Left renal pelvis (tissue), 4 donors: ENCODE measurements at places on chromosomes 2 and 18.
A peak's percentile ranks its signal among the peaks of the same experiment; 100 is the strongest.

GRCh38 chr2:148899638-148900318, 24.8 kb downstream of the KIF5C start:
- no peak for DNase-seq

DNA sequence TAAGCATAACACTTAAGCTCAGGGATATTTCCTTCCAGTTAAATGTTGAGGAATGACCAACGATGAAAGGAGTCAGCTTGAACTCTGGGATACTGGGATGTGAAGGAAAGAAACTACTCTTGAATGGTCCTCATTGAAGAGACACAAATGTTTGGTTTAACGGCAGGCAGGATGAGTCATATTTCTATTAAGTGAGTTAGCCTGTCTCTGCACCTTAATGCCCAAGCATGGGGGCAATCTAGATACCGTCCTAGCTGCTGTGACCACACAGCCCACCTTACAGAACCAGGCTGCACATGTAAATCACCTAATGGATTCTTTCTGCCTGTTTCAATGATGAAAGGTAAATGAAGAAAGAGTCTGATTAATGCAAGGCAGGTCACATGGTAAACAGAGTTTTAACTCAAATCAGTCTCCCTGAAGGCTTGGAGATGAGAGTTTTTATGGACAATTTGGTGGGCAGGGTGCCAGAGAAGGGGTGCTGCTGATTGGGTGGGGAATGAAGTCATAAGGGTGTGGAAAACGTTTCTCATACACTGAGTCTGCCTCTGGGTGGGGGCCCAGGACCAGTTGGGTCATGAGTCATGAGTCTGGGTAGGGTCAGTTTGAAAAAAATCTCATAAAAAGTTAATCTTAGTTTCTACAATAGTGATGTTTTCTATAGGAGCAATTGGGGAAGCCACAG, 144.6 kb upstream of the MMADHC start:
- DNase-seq: no peak

DNA sequence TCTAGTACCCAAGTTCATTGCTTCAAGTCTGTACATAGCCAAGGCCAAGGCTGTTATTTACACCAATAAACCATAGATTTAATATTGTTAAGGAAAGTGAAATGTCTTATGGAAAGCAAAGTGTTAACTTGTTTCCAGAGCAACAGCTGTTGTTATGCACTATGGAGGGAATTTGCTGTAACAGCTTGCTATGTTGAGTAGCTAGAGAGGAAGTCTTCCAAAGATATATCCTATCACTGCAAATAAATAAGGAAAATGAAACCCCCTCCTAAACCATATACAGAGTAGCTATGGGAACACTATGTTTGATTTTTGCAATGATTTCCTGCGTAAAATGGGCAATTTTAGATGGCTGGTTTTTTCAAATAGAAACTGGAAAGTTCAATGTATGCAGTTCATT, 21.1 kb downstream of the TMEM182 start:
- DNase-seq: no peak

GRCh38 chr2:111666160-111666559, 217.8 kb downstream of the ANAPC1 start:
- DNase-seq: no peak

- no peak for DNase-seq
These were observed 44.8 kb upstream of the SYT4 start for GRCh38 chr18:43322132-43322531.

DNA sequence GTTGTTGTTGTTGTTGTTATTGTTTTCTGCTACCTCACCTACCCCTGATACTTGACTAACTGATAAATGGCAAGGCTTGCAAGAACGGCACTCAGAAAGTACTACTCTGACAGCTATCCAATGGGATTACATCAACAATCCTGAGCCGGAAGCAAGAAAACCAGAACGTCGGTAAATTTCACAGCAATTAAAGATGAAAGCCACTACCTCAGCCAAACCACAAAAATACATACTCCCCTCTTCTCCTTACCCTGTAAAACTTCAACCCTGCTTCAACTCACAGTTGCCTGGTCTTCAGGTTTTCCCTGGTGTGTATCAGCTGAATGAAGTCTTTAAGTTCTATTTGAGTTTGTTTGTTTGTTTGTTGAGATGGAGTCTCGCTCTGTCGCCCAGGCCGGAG, 293.7 kb upstream of the RND3 start:
- no peak for DNase-seq

DNA sequence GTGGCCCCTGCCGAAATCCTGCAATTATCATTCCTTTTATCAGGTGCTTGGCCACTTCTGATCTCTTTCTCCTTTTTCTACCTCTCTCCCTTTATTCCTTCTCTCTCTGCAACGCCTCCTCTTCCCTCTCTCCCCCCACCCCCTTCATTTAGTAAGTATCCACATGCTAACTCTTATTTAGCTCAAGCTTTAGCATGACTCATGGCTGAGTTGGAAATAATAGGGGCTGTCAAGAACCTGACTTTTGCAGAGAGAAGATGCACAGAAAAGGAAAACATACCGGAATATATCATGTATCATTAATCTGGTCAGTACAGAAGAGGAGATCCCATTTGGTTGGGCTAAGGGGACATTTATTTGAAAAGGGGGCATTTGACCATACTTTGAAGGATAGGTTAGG, 33.1 kb downstream of the FAM171B start:
- DNase-seq: no peak

DNA sequence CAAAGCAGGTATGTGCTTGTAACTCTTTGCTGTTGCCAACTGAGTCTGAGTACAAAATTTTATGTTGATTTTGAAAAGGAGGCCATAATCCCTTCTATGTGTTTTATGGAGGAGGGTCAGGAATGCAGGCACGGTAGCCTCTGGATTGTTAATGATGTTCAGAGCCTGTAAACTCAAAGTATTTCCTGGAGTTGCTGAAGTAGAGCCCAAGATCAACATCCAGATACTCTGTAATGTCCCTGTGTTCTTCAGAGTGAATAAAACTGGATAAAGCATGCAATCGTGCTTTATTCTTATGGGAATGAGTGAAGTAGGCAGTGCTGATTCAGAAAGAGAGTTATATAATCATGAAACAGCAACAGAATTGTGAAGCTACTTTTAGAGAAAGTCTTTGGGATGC, 61.8 kb upstream of the CHRNA1 start:
- DNase-seq: no peak

DNA sequence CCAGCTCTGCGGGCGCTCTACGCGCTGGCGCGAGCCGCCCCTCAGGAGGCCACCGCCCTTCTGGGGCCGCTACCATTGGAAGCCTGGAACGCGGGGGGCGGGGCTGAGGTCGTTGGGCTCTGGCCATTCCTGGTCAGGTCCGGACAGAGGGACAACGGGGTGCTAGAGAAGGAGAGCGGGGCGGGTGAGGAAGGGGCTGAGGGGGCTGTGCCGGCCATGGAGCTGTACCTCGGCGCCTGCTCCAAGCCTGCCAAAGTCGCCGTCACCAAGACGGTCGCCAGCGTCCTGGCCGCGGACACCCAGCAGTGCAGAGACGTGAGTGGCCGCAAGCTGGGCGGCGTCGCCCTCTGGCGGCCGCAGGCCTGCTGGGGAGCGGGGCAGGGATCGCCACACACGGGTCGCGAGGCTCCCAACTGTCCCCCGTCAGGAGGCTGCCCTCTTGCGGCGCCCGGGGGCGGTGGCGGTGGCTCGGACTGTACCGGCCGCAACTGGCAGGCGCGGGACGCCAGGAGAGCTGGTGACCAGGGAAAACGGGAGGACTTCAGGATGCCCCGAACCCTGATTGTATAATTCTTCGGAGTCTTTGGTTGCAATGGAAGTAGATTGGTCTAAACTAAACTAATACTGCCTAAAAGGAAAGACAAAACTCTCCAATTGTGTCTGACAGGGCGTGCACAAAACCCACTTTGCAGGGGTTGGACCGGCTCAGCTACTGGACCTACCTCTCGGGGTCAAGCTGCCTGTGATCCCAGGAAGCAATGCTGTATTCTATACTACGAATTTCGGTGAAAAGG, at the start of gene FSIP2:
TSS of gene FSIP2 (plus strand) at position 126 of the 794 bp plus-strand sequence. CDS start at position 217, 91 bp downstream.
- DNase-seq: peak; percentile 46

DNA sequence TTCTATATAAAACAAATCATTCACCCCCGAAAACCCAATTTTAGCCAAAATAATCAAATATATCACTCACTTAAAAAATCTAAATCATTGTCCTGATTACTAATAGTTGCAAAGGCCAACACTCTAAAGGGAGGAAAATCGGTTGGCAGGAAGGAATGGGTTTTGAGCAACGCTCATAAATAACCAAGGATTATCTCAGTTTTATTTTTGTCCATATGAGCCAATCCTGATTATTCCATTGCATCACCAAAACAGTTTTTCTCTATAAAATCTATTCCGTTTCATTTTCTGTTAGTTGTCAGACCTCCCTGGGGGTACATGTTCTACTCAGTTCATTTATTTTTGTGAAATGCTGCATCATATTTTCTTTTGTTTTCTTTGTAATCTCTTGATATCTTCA, 174.1 kb downstream of the LRATD1 start:
- DNase-seq: no peak

DNA sequence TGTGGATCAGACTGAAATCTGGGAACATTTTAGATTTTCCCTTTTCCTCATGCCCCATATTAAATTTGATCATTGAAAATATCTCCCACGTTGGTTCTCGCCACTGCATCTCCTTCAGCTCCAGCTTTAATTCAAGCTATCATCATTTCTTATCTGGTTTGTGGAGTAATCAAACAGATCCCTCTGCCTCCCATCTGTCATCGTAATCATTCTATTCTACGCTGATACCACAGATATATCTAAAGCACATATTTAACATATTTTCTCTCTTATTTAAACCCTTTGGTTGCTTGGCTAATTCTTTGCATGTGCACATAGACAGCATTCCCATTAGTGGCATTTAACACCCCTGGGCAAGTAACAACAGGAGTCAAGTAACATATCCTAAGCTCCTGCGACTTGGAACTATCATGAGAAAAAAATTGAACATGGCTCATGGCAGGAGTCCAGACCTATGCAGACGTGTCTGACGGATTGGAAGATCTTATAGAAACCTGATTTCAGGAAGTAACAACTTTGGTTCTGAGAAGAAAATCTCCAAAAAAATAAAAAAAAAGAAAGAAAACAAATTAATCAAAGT, 158.8 kb upstream of the KYNU start:
- DNase-seq: no peak

GRCh38 chr2:109351164-109351756, 222.3 kb downstream of the SH3RF3 start:
- no peak for DNase-seq

GRCh38 chr2:10009811-10010781, 33.3 kb upstream of the KLF11 start:
- DNase-seq: no peak

GRCh38 chr2:42169874-42170521, 845 bp downstream of the EML4 start:
- DNase-seq: no peak

- peak; percentile 50 for DNase-seq
These were observed 1357.5 kb upstream of the CELF4 start for GRCh38 chr18:38923126-38923525.

GRCh38 chr2:98503481-98504105, 58.9 kb downstream of the INPP4A start:
- DNase-seq: no peak

DNA sequence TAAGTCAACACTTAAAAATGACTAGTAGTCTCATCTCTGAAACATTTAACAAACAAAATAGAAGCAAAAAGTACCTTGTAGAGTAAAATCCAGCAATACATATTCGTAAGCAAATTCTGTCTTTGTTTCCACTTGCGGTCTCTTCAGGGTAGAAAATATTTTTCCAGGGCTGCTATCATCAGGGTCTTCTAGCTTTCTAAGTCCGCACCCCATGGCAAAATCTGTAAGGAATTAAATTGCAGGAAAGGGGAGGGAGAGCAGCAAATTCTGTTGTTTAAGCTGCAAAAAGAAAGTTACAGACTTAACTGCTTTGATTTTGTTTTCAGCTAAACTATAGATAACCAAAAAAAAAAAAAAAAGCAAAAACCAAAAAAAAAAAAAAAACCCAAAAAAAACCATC, at the start of gene RFTN2:
TSS of gene RFTN2 (minus strand) at position 342 of the 400 bp plus-strand sequence. CDS start at position 213, 129 bp downstream.
- DNase-seq: no peak

DNA sequence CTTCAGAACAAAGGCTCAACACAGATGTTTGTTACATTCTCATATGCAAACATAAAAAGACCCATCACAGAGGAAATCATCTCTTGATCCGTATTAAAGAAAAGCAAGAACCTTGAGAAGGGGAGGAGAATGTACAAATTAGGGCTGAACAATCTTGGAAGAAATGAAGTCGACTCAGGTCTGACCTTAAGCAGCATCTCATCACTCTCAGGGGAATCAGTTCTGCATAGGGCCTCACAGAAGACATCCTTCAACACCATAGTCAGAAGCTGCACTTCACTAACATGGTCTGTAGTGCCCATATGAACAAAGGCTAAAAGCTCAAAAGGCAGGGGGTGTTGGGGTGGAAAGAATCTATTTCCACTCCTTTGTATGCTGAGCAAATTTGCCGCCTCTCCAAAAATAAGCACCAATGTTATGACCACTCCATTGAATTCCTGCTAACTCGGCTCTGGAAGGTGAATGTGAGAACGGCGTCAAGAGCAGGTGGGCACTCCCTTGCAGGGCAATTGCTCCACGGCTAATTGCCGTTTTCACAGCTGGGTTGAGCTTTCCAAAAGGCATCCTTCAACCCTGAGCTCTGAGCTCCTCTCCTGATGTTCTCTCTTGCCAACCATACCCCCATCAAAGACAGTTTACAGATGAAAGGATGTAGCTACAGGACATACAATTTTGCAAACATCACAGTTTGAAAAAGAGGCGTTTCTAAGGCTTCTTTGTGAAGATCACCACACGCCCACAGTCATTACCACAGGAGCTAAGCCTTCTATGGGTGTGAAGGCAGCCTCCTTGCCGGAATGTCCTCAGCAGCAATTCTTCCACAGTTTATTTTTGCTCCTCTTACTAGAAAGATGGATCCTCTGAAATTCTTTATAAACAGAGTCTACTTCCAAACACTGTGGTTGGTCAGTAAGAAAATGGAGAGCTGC, 10.0 kb downstream of the KLF7 start:
- DNase-seq: no peak

DNA sequence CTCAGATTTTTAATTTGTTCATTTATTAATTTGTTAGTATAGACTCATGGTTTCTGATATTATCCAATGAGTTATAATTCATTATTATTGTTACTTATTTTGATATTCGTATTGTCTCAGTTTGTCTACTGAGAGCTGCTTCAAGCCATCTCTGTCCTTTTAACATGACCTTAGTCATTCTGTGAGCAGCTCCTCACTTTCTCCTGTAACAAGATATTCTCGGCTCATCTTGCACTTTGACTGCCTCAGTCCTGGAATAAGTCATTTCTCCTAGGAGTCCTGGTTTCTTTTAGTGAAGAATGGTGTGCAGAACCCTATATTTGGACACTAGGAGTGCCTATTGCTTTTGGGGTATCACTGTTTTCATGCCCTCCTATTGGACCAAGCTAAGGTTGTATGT, 13.2 kb downstream of the ASB1 start:
- DNase-seq: no peak

- no peak for DNase-seq
These were observed 8.9 kb downstream of the HJURP start for GRCh38 chr2:233845301-233846060.

- DNase-seq: peak; percentile 56
These were observed 573 bp downstream of the STAM2 start for GRCh38 chr2:152175012-152175367.
